Panc1 (cell line): ENCODE measurements at places on chromosomes 6 and 20.
A peak's percentile ranks its signal among the peaks of the same experiment; 100 is the strongest.

DNA sequence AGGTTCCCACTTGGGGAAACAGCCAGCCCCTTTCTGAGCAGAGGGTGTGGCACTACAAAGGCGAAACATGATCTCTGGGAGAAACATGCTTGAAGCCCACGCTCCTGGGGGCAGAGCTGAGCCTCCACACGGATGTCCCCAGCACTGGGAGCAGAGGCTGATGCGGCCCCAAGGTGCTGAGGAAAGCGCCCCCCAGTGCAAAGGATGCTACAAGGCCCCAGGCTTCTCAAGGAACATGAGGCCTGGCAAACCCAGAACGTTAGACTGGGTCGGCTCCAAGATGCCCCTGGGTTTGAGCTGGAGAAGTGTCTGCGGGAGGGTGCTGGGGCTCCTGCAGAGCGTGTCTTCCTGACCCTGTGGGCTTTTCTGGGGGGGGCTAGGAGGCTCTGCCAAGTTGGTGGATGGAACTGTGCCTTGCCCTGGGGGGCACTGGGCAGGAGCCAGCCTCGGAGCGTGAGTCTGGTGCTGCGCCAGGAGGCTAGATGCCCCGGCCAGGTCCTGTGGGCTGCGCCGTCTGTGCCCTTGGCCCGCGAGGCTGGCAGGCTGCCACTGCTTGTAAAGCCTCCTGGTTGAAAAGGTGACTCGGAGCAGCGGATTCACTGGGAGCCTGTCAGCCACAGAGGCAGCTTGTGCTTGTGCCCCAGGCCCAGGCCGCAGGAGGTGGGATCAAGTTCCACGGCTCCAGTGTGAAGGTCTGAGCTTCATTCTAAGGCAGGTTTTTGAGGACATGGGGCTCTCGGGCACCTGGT lies 8.1 kb downstream of the SYNJ2 start:
- H3K4me3 ChIP-seq: peak overlapping the region; percentile 5; the same call in 1 of the 2 replicates
- peaks cover 2% of the 10 kb centered on the region; the same call in 1 of the 2 replicates for H3K36me3 ChIP-seq
- H3K27ac ChIP-seq: peak overlapping the region; percentile 97
- no peak for DNase-seq
- no peaks in the 10 kb centered on the region for H3K27me3 ChIP-seq

- no peaks in the 10 kb centered on the region for H3K4me1 ChIP-seq
- peaks cover 4% of the 10 kb centered on the region for H3K36me3 ChIP-seq
- no peak overlapping the region for H3K27ac ChIP-seq
Measured at GRCh38 chr6:170367241-170367640, 60.7 kb downstream of the FAM120B start.

GRCh38 chr20:22615425-22615824 lies 31.1 kb upstream of the FOXA2 start:
- peaks cover 5% of the 10 kb centered on the region for H3K27me3 ChIP-seq
- H3K4me1 ChIP-seq: no peaks in the 10 kb centered on the region
- no peak overlapping the region for H3K27ac ChIP-seq
- DNase-seq: no peak
- H3K36me3 ChIP-seq: no peaks in the 10 kb centered on the region
- no peak overlapping the region for H3K4me3 ChIP-seq

- no peak overlapping the region for H3K4me3 ChIP-seq
- no peak overlapping the region for H3K27ac ChIP-seq
- no peak for DNase-seq
Measured at GRCh38 chr6:106142876-106143431, 56.8 kb downstream of the PRDM1 start.

DNA sequence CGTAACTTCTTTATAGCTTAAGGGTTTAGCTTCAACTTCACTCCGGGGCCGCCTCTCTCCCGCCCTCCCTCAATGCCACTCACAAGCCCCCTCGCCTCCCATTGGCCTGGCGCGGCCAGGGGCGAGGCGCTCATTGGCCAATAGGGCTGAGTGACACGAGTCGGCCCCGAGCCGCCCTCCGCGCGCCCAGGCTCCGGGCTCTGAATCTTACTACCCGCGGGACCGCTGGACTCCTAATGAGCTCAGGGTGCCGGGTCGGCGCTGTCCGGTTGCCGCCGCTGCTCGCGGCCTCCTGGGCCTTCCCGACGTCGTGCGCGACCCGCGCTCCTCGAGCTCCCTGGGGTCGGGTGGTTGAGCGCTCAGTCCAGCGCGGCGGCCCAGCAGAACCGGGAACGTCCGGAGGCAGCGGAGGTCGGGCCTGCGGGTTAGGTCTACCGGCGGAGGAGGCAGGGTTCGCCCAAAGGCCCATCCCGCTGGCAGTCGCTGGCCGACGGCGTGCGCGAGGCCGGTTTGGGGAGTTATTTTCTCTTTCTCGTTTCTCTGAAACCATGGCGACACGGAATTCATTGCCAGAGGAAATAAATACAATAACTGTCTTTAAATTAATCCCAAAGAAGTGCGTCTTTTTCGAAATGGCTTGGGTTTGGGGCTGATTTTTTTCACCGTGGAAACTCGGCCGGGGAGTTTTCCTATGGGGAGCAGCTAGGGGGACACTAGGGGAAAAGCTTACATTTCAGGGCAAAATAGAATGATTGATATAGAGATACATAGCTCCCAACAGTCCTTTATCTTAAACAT lies at the start of gene SIM1:
Gene SIM1 (minus strand): TSS at position 19 of the 798 bp plus-strand sequence. CDS start 1,453 bp downstream, outside the sequence.
- peaks cover 7% of the 10 kb centered on the region; the same call in 1 of the 2 replicates for H3K27me3 ChIP-seq
- H3K36me3 ChIP-seq: no peaks in the 10 kb centered on the region
- H3K27ac ChIP-seq: no peak within 1 kb of the TSS
- H3K4me3 ChIP-seq: no peak within 1 kb of the TSS

DNA sequence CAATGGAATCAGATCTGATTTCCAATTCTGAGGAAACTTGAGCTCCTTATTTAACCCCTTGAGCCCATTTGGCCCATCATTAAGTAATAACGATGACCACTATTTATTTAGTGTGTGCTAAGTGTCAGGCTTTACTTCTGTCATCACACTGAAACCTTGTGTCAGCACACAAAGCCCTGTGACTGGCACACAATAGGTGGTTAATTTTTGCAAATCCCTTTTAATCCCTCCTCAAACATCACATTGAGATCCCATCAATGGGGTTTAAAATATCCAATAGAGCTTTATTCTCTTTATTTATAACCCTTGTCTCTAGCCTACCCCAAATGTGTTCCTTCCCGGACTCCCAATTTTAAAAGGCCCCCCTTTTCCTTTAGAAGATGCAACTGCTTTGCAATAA lies 656.8 kb upstream of the CHD6 start:
- H3K27me3 ChIP-seq: no peaks in the 10 kb centered on the region
- H3K4me3 ChIP-seq: no peak overlapping the region
- H3K27ac ChIP-seq: no peak overlapping the region
- no peaks in the 10 kb centered on the region for H3K4me1 ChIP-seq
- no peak for DNase-seq

DNA sequence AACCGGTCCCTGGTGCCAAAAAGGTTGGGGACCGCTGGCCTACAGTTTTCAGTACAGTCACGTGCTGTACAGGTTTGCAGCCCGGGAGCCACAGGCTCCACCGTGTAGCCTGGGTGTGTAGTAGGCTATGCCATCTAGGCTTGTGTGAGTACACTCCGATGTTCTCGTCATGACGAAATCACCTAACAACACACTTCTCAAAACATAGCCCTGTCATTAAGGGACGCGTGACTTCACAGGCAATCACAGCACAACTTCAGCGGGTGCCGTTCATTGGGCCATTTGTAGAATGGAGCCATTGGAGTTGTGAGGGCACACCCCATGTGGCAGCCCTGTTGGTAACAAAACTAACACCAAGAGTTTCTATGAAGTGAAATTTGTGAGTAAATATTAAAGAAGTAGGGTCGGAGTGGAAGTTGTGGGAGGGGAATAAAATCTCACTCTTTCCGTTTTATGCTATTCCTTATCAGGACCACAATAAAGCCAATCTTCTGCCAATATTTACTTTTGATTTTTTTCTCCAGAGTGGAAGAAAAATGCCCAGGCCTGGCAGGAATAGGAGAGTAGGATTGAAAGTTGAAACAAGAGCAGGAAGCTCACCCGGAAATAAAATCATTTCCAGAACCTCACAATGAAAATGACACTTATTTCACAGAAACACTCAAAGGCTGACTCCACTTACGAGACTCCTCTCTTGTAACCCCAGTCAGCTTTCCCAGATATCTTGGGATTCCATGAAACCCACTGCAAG lies 63.7 kb upstream of the PTPN1 start:
- no peaks in the 10 kb centered on the region for H3K36me3 ChIP-seq
- H3K4me1 ChIP-seq: peaks cover 14% of the 10 kb centered on the region
- DNase-seq: no peak
- H3K4me3 ChIP-seq: no peak overlapping the region
